ENCODE measurements at places on chromosomes 11 and 22.
A peak's percentile ranks its signal among the peaks of the same experiment; 100 is the strongest.

DNA sequence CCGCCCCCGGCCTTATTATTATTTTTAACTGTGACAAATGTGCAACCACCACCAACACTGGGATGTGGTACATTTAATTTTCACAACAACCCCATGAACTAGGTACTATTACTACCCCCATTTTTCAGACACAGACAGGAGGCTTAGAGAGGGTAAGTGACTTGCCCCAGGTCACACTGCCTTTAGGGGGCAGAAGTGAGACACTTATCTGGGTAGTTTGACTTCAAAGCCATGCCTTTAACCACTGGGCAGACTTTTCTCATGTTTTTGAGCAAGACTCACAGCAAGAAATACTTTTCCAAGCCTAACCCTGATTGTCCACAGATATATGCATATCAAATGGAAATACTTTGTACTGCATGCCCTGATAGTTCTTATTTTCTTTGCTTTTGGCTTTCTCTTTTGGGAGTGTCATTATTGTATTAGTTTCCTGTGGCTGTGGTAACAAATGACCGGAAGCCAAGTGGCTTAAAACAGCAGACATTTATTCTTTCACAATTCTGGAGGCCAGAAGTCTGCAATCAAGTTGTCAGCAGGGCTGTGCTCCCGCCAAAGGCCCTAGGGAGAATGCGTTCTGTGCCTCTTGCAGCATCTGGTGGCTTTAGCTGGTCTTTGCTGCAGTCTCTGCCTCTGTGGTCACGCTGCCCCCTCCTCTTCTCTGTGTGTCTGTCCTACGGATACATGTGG, 110.8 kb downstream of the GRIK4 start:
- DNase-seq: no peak

- DNase-seq: peak; percentile 56
Observed at GRCh38 chr22:44664149-44664548, 37.9 kb upstream of the PRR5 start.

DNA sequence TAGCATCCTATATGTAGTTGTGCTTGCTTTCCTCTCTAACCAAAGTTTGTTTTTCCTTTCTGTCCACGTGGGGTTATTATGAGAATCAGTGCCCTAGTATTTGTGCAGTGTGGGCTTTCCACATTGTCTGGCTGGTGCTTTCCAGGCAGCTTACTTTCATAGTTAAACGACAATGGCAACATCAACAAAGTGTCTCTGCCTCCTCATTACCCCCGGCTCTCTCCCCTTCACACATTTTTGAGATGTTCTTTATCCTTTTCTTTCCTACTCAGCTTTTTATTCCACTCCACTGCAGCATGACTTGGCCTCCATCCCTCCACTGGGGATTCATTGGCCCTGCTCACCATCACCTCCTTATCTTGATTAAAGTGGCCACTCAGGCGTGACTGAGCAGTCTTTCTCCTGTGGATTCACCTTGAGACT, 19.1 kb downstream of the SPECC1L start:
- no peak for DNase-seq

GRCh38 chr22:19840955-19841640, 13.6 kb downstream of the GNB1L start:
- DNase-seq: no peak

GRCh38 chr11:12222055-12222792, 111.8 kb downstream of the MICAL2 start:
- DNase-seq: no peak

- no peak for DNase-seq
Observed at GRCh38 chr22:33427461-33427860, 369.3 kb upstream of the SYN3 start.

DNA sequence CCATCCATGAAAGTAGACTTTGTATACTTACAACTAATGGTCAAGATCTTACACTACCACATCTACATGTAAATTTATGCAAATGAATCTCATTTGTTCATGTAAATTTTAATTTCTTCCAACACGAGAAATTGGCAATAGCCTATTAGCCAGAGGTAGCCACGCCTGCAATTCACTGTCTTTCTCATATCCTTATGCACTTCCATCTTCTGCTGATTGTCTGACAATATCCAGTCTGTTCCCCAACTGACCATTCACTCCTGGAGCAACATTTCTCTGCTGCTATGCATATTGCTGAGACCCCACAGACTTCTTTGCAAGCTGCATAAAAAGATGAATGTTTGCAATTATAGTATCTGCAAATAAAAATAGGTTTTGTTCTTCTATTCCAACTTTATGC, 2.5 kb downstream of the NNMT start:
- no peak for DNase-seq

DNA sequence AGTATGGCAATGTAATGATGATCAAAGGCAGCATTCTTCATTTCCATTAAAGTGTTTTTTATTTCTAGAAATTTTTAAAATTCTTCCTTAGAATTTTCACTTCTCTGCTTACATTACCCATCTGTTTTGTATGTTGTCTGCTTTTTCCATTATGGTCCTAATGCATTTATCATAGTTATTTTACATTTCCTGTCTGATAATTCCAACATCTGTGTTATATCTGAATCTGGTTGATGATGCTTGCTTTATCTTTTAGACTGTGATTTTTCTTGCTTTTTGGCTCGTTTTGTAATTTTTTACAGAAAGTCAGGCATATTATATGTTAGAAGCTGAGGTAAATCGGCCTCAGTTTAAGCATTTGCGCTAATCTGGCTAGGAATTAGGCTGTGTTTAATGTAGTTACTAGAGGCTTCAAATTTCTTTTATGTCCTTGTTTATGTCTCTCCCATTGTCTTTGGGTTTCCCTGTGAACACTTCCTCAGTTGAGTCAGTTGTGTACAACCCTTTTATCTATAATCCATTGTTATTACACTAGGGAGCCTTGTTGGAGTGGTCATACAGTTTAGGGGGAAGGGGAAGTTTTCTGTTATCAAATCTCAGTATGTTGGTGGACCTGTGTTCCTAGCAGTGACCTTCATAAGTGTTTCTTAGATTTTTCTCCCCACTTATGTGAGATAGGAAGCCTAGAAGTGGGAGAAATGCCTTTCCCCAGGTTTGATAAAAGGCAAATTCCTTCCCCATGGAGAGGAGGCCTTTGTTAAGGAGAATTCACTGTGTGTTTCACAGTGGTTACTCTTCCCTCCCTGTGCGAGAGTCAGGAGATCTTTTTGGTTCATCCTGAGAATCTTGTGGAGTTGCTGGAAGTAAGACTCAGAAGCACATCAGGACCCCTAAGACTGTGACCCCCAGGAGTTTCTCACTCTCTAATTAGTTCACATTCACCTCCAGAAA, 437.5 kb downstream of the INSC start:
- DNase-seq: no peak

- no peak for DNase-seq
Observed at GRCh38 chr11:39780131-39780530, 1679.3 kb downstream of the LRRC4C start.

GRCh38 chr22:48631288-48631863, 1196.3 kb downstream of the BRD1 start:
- DNase-seq: peak; percentile 34

- DNase-seq: no peak
Observed at GRCh38 chr11:56700914-56701485, 2.1 kb downstream of the OR9G1 start.

GRCh38 chr22:23557467-23557866, 22.6 kb downstream of the IGLL1 start:
- no peak for DNase-seq

DNA sequence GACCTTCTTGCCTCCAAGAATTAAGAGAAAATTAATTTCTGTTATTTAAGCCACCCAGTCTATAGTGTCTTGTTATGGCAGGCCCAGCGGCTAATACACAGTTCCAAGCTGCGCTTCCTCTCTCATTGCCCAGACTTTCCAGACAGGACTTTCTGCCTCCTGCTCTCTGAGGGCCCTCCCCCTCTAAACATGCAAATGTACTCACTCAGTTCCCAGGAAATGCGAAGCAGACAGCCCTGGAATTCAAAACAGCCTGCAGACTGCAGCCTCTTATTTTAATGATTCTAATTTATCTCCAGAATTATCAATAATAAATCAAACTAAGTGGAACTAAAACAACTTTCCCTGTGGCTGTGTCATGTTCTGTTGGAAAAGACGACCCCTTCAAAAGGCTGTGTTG, 115.5 kb upstream of the ISX start:
- DNase-seq: no peak

- no peak for DNase-seq
Observed at GRCh38 chr11:92295175-92296137, 70.8 kb downstream of the FAT3 start.
